CD4-positive, alpha-beta T cell treated with Interleukin-4 for 1 hour (primary cell): ENCODE measurements at places on chromosomes 2 and 18.

GRCh38 chr2:105438104-105438929, 39.5 kb upstream of the FHL2 start:
- DNase-seq, result no peak

GRCh38 chr2:84719434-84719833, 161.4 kb downstream of the TRABD2A start:
- DNase-seq, result no peak

GRCh38 chr2:199848389-199849130, 2.4 kb downstream of the FTCDNL1 start:
- DNase-seq, result no peak

DNA sequence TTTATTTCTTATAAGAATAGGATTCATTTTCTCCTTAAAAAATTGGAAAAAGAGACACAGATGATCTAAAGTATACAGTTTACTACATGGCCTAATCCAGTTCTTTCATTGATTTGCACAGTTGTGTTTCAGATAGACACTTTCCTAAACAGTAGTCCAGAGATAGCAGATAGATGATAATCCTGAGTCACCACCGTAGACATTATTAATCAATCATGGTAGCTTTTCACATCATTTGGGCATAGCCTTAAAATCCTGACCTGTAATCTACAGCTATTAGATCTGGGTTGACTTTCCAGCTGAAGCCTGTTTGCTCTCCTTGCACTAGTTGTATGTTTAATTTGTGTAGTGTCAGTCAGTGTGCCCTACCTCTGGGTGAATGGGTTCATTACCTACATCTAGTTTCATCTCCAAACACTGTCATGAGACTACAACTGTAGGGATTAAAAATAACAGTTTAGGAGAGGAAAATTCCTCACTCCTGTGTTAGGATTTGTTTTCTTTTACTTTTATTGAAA, 14.1 kb downstream of the C18orf63 start:
- no peak for DNase-seq

GRCh38 chr2:137154946-137155345, 389.6 kb downstream of the THSD7B start:
- DNase-seq, result no peak

DNA sequence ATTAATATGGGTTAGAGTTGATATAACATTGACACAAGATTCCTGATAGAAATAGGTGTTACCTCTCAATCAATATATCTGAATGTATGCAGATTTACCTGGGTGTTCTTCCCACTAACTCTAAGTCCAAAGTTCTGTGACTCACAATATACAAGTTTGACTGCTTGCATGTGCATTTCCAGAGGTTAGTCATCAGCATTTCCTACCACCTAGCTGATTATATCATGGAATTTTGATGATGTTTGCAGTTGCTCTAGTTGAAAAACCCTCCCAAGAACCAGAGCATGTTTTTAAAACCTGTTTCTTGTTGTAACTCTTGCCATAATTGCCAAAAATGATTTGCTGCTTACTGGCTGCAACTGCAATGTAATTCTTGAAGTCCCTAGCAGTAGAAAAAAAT, 15.0 kb upstream of the DSG1 start:
- no peak for DNase-seq

GRCh38 chr2:19987936-19988335, 2.0 kb downstream of the WDR35 start:
- DNase-seq, result no peak

- DNase-seq, result no peak
Measured at GRCh38 chr18:67766930-67767329, 250.4 kb upstream of the DSEL start.

DNA sequence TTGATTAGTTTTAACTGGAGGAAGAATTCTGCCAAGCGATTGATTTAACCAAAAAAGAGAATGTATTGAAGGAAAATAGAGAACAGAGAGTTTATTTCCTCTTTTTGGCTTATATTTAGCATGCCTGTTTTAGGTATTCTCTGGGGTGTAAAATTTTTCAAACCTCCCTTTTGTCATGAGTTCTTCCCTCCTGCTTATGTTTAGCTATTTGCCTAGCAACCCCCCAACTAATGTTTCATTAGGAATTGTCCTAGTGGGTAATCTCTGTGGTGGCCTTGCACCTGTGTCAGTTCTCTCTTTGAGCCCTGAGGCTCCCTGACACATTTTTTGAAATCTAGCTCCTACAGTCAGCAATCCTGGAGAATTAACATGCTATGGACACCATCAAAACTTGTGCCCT, 12.5 kb upstream of the REG1B start:
- DNase-seq, result no peak

DNA sequence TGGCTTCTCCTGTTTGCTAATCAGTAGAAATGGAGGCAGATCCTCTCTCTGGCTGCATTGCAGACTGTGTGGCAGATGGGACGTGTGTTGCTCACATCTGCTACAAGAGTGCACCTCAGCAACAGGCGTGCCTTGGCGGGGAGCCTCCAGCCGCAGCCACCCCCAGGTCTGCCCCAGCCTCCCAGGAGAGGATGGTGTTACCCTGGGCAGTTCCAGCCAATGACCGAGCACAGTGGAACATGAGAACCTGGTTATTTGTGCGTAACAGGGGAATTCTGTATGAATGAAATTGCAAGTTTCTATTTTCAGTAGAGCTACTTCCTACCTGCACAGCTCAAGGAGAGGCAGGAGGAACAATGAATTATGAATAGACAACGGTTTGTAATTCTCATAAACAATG, 130.6 kb upstream of the CBLN2 start:
- DNase-seq, result no peak

- no peak for DNase-seq
Measured at GRCh38 chr2:102046135-102046986, 54.6 kb downstream of the IL1R2 start.

GRCh38 chr2:215601990-215602721, 166.3 kb upstream of the FN1 start:
- DNase-seq, result no peak

GRCh38 chr18:6650127-6650507, 79.4 kb upstream of the ARHGAP28 start:
- no peak for DNase-seq

GRCh38 chr2:222904557-222905258, 43.9 kb downstream of the ACSL3 start:
- no peak for DNase-seq

GRCh38 chr18:10100196-10100595, 186.4 kb downstream of the VAPA start:
- DNase-seq, result no peak

- no peak for DNase-seq
Measured at GRCh38 chr2:5538313-5538712, 153.9 kb upstream of the SOX11 start.

GRCh38 chr18:12803069-12803936, 80.7 kb downstream of the PTPN2 start:
- DNase-seq, result no peak

GRCh38 chr2:128732976-128733431, 414.3 kb upstream of the HS6ST1 start:
- no peak for DNase-seq

GRCh38 chr2:197086500-197086899, 160.0 kb upstream of the PGAP1 start:
- peak; percentile 58 for DNase-seq

GRCh38 chr2:172909454-172909853, 166.2 kb upstream of the MAP3K20 start:
- no peak for DNase-seq

- DNase-seq, result peak; percentile 14
Measured at GRCh38 chr2:217835931-217836891, 166.6 kb downstream of the TNS1 start.

- DNase-seq, result no peak
Measured at GRCh38 chr2:60379216-60379615, 174.2 kb downstream of the BCL11A start.

GRCh38 chr2:59449274-59449673, 1104.2 kb downstream of the BCL11A start:
- DNase-seq, result no peak

DNA sequence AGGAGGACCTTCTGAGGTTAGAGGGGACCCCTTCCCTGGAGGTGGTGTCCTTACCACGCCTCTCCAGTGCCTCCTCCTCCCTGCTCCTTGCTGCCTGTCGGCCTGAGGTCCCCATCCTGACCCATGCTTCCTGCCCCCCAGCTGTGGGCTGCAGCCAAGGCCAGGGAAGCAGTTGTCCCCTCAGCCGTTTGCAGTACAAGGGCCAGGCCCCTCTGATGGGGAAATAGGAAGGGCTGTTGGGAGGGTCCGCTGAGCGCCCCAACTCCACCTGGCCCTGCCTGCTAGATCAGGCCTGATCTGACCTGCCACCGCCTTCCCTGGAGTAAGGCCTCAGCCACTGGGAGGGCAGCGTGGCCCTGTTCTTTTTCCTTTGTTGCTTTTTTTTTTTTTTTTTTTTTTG, 219.8 kb downstream of the KLHL29 start:
- no peak for DNase-seq

DNA sequence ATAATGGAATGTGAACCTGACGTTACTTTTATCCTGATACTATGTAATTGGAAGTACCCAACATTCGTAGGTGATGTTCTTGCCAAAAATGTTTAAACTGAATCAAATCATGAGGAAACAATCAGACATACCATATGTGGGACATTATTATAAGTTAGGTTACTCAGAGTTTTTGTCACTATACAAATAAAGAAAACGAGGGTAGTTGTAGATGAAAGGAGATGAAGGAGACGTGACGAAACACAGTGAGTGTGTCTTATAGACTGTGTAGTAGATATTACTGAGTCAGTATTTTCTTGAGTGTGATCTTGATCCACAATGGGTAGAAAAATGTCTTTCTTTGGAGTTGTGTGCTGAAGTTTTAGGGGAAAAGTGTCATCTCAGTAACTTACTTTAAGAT, 176.8 kb downstream of the ZNF407 start:
- no peak for DNase-seq

- no peak for DNase-seq
Measured at GRCh38 chr2:88707003-88707402, 15.5 kb downstream of the RPIA start.

- DNase-seq, result peak; percentile 69
Measured at GRCh38 chr2:240232961-240233884, 92.8 kb upstream of the OTOS start.

DNA sequence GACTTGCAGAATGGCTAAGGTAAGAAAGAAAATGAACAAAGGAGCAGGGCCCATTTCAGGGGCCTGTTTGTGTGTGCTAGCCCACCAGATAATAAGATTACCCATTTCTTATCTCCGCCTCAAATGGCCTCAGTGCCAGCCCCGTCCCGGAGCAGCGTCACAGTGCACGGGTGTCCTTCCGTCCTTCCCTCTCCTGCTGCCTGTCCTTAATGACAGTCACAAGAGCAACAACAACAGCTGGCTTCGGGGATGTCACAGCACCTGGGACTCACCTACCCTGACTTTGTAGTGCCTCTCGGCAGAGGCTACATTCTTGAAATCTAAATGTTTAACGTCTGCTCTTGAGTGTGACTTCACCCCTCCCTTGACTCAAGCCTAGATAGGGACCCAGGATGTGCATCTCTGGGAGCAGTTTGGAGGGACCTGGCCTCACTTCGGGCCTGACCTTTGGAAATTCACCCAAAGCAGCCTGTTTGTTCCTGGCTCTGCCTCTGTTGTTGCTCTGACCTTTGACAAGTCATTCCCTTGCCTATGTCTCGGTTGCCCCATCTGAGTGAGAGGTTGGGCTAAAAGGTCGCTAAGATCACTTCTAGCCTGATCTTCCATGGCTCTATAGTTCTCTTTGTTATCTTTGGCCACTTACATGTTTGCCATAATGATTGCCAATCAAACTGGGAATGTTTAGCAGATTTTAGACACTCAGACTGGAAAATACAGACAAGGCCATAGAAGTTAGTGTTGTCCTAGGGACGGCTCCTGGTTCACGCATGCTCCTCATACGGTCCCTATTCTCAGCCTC, 122.5 kb downstream of the KLHL29 start:
- DNase-seq, result no peak

- no peak for DNase-seq
Measured at GRCh38 chr18:74124642-74125041, 23.0 kb downstream of the FBXO15 start.

DNA sequence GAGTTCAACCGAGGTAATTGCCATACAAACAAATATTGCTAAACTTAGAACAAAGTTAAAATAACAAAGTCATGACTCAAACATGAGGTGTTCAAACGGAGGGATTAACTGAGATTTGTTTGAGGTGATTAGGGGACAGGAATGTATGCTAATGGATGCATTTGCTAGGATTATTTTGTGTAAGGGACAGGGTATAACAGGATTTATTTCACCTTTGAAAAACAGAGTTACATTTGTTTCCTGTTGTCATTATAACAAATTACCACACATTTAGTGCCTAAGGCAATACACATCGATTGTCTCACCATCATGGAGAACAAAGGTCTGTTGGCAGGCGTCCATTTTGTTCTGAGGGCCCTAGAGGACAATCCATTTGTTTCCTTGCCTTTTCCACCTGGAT, 304.3 kb upstream of the CNTNAP5 start:
- no peak for DNase-seq
